Kidney (tissue), 22 donors: ENCODE measurements at places on chromosomes 2 and 18. TPM values are rescaled to one million over a fixed set of nuclear protein-coding genes. Genes with fewer than 3 reads are reported as not detected.

NTSR2 gene
- total RNA-seq, result not detected

PDCL3 gene
- total RNA-seq, result 20.1 TPM

- no peak overlapping the region for H3K4me3 ChIP-seq
- no peak overlapping the region for H3K27ac ChIP-seq
- no peaks in the 10 kb centered on the region for H3K4me1 ChIP-seq
- DNase-seq, result no peak
- H3K27me3 ChIP-seq, result no peaks in the 10 kb centered on the region
Measured at GRCh38 chr2:68646303-68646702, 2.9 kb downstream of the PROKR1 start.

DNA sequence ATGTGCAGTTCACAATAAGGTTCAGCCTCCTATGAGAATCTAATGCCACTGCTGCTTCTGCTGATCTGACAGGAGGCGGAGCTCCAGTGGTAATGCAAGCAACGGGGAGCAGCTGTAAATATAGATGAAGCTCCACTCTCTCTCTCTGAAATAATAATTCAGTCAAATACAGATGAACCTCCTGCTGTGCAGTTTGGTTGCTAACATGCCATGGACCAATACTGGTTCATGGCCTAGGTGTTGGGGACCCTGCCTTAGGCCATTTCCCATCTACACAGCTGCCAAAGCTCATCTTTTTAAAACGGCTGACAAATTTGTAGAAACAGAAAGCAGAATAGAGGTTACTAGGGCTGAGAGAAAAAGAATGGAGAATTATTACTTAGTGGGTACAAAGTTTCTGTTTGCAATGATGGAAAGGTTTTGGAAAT lies 10.7 kb upstream of the HNRNPA3 start:
- DNase-seq, result no peak
- H3K27me3 ChIP-seq, result no peaks in the 10 kb centered on the region
